ENCODE measurements at places on chromosomes 7 and 10.

- DNase-seq = no peak
Measured at GRCh38 chr7:45054442-45054841, 34.3 kb downstream of the NACAD start.

DNA sequence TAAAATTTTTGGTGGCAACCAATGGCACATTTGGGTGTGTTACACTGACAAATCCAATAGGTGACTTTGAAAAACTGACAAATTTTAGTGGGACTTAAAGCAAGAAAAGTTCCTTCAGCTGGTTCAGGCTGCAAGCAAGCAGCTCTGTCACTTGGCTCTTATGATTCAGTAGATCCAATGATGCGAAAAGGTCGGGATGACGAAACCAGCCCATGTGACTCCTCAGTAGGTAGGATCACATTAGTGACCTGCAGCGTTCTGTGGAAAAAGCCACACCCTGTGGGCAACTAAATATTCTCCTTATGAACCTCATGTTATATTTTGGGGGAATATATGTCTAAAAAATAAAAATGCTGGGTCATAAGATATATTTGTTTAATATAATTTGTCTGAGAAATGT lies 13.3 kb upstream of the TSGA13 start:
- DNase-seq = no peak

DNA sequence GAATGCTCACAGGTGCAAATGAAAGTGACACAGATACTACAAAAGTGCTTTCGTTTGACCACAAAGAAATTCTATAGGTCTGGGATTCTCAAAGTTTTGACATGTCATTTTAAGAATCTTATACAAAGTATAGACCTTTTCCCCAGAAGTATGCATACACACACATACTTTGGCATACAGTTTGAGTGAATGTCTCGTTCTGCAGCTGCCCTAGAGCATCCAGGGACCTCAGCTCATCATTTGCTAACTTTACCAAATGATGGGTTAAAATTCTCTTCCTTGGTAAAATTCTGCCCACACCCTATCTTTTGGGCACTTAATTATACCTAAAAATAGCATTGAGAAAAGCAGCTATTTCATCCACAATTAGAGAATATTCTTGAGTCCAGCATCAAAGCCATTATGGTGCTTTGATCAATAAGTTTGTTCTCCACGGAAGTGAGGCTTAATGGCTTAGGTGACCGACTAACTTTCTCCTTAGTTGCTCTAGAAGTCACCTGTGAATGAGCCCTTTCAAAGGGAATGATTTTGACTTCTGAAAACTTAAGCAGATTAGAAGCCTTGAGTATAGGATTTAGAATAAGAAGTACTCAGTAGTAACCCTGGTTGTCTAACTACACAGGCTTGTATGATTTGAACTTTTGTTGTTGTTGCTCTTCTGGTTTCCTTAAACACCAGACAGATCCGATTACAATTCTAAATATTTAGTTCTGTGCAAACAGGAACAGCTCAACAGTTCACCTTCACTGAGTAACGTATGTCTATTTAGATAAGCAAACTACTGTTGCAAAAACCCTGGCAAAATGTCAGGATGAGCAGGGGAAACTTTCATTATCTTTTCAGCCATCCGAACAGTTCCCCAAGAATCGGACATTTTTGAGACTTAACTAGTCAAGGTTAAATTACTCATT lies 70.6 kb downstream of the CNNM2 start:
- peak; percentile 79 for DNase-seq

GRCh38 chr7:37915438-37915837 lies 1.2 kb downstream of the SFRP4 start:
- no peak for DNase-seq

- no peak for DNase-seq
Measured at GRCh38 chr10:50310560-50311174, 59.4 kb upstream of the ASAH2 start.

GRCh38 chr10:67923551-67923950 lies 39.1 kb downstream of the SIRT1 start:
- DNase-seq = no peak

DNA sequence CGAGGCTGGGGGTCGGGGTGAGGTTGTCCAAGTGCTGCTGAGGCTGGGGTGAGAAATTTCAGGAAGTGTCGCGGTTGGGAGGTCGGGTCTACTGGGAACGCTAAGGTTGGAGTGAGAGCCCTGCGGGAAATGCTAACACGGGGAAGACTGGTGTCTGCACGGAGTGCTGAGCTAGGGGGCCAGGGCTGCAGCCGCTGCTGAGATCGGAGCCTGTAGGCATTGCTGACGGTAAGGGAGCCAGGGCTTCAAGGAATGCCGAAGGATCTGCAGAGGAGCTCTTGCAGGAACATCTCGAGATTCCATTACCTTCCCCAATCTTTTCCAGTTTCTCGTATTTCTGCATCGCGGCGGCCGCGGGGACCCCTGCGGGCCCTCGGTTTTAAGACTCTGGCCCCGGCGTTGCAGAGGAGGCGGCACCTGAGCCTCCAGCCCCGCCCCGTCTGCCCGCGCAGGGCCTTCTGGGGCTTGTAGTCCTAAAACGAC lies at the start of gene CDK5:
Gene CDK5, minus strand, starts transcription at position 392 of the 483 bp plus-strand sequence. Its CDS starts 49 bp downstream, at position 343.
- no peak for DNase-seq

- no peak for DNase-seq
Measured at GRCh38 chr7:20021831-20022230, 195.4 kb downstream of the MACC1 start.

DNA sequence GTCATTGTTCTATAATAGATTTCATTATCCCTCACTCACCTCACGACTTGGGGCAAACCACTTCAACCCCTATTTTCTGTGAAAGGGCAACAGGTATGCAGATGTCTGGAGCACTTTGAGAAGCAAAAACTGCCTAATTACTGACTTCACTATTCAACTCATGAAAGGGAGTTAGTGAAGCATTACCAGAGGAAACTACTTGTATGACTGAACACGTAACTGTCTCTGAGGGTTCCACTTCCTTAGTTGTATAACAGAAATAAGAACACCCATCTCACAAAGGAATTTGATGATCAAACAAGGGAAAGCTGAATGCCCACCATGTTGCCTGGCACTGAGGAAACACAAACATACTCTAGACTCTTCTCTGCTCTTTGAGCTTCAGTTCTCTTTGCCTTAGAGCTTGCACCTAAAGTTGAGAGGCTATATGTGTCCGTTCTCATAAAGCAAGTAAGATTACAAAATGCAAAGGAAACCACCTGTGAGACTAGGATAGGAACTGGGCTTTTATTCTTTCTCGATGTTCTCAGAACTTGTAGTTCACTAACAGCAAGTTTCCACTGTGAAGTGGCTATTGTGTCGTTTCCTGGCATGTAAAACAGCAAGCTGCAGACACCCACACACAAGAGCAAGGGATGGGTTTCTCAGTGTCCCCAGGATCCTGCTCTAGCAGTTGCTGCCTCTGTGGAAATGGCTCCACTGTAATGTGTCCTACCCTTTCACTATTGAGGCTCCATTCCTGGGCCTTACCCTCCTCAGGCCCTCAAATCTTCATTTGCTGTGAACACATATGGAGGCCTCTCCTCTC lies 2.6 kb downstream of the TMEM243 start:
- DNase-seq = no peak

DNA sequence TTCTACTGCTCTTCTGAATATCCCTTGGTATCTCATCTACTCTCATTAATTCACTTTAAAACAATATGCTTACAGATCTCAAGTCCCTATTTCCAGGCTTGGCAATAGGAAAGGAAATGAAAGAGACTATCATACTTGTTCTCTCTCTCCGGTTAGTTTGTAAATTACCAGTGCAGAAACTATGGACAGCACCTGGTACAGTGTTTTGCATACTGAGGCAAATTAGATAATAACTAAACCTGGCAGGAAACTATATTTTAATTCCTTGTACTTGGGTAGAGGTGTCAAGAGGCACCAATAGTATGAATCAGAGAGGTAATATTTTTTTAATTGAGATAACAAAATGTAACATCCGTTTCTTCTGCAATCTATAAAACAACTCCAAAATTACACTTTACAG lies 97.7 kb upstream of the TMEM196 start:
- DNase-seq = no peak

GRCh38 chr10:30057421-30057841 lies 2.0 kb downstream of the JCAD start:
- no peak for DNase-seq

DNA sequence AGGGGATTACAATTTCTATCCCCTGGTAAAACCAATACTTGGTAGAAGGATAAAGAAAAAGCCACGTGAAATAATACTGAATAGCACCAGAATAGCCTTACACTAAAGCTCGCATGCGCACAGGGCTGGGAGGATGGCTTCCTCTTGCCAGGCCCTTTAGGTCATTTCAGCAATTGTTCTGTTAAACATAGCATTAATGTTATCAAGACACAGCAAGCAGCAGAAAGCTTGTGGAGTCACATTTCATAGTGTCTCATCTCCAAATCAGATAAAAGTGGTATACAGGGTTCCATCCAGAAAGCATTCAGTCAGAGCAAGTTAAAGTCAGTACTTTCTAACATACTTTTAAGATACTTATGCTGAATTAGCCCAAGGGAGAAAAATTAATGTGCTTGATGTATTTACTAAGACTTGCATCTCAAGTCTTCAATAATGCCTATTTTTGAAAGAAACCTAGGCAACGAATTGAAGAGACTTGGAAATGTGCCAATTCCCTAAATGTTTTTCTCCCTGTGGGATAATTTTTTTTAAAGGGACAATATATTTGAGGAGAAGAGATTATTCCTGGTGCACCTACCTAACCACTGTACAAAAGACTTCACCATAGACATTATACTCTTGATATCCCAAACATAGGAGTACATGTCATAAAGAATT lies 14.3 kb upstream of the NPM3 start:
- no peak for DNase-seq

DNA sequence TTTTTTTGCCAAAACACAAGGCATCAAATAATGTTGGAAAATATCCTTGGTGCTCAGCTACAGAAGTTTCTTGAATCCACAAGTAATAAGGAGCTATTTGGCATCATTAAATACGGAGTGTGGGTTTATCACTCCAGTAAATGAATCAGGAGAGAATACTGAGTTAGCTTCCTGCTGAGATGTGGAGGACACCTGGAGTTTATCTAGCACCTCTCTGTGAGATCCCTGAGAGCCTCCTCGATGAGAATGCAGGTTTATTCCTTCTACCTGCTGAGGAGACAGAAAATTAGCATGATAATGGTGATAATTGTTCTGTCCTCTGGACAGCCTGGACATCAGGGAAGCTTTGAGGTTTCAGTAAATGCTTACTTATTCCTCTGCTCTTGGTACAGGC lies 40.5 kb downstream of the NRG3 start:
- peak; percentile 8 for DNase-seq

DNA sequence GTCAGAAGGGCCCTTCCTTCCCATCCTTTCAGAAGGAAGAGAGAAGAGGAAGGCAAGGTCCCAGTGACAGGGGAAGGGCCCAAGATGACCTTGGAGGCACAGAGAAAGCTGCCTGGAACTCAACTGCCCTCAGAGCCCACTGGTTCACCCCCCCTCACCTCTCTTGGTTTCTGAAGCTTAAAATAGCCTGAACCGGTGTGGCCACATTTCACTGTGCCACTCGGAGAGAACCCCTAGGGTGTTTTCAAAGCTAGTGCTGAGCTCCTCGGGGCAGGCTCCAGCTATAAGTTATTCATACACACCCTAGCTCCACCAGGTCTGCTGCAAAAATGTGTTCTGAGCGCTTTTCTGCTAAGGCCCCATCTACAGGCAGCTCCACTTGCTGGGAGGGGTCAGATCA lies 60.9 kb upstream of the ADRB1 start:
- DNase-seq = peak; percentile 62

GRCh38 chr7:21767300-21767900 lies 178.3 kb downstream of the CDCA7L start:
- peak; percentile 87 for DNase-seq

DNA sequence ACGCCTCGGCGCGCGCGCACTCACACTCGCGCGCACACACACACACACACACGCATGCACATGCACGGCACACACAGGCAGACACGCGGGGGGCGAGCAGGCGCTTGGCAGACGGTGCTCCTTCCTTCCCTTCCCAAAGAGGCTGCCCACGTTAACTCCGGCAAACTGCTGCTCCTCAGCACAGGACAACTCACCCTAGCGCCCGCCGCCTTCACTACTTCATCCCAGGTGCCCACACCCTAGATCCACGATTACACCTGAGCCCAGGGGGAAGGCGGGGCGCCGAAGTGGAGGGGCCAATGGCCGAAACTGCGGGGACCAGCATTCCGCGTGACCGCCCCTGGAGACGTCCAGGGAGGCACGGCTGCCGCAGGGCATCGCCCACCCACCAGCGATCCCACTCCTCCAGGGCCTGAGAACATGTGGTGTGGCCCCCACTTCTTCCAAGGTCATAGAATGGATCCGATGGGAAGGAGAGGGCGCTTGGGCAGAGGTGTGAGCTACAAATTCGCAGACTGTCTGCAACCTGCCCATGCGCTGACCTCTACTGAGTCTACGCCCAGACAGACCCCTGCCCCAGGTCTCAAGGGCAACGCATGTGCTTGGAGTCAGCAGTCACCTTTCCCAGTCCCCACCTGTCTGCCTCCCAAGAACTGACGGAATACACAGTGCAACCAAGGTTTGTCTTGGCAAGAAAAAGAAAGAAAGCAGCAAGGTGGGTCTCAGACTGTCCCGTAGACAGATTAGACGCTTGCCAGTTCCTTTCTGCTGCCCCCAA lies 74.6 kb downstream of the CALN1 start:
- no peak for DNase-seq

GRCh38 chr7:117173035-117173770 lies 149.7 kb downstream of the WNT2 start:
- no peak for DNase-seq

DNA sequence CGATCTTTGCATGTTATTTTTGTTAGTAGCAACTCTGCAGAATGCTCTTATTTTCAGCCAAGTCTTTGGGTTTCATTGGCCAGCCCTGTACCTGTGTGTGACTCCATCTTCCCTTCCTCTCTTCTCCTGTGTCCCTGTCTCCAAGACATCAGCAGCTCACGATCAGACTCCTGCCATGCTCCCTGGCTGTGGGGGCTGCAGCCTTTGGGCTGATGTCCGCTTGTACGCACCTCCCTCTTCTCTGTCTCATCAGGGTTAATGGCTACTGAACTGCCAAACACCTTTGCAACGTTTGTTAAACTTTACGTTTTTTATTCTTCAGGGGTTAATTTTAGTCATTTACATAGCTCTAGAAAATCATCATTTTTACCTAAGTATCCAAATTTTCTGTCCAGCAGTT lies 103.5 kb upstream of the RET start:
- no peak for DNase-seq

- no peak for DNase-seq
Measured at GRCh38 chr10:132163278-132163765, 23.4 kb upstream of the DPYSL4 start.

DNA sequence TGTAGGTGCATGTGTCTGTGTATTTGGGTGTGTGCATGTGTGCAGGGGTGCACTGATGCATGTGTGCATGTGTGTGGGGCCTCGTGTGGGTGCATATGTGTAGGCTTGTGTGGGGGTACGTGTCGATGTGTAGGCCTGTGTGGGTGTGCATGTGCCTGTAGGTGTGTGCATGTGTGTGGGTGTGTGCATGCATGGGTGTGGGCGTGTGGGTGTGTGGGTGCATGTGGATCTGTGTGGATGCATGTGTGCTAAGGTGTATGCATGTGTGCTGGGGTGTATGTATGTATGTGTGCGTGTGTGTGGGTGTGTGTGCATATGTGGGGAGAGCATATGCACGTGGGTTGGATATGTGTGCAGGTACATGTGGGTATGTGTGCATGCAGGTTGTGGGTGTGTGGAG lies 73.2 kb downstream of the NKX6-2 start:
- no peak for DNase-seq

- DNase-seq = no peak
Measured at GRCh38 chr10:100348389-100348927, 1.4 kb downstream of the SCD start.

All from NCI-H510A treated with DMSO at 0.1 percent for 48 hours (cell line).